Ureter (tissue), 1 donor: ENCODE measurements at places on chromosomes 7 and 10.

GRCh38 chr7:100127866-100128636 lies 1.3 kb downstream of the MBLAC1 start:
- no peak for DNase-seq

GRCh38 chr7:27122077-27122910 lies 8.3 kb downstream of the HOXA4 start:
- no peak for DNase-seq

- DNase-seq, result no peak
These were observed 58.5 kb downstream of the GATA3 start for GRCh38 chr10:8112942-8113442.

DNA sequence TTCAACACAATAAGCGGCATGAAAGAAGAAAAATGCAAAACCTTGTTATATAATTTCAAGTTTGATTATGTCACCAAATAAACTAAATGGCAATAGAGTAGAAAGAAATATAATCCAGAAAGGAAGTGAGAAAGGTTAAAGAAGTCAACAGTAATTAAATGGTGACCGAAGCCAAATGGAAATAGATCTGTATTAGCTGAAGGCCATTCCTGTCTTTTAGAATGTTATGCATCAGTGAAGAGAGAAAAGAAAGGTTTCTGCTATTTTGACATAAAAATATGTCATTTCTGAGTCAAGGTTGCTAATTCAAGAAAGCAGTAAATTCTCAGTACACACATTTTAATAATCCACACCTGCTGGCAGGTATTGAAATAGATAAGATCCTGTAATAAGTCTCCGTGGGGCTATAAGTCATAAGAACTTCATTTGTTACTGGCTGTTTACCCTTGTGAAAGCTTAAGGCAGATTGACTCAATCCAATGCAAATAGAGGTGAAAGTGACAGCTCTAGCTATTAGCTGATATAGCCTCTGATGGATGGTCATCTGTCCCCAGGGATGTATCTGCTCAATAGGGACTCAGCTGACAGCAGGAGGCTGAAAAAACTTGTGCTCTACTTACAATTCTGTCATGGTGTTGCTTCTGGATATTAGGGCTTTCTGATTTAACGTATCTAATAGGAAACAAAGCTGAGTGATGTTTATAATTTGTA lies 152.1 kb downstream of the FZD1 start:
- DNase-seq, result no peak

- DNase-seq, result no peak
These were observed 2.2 kb upstream of the UFSP1 start for GRCh38 chr7:100891568-100892247.

GRCh38 chr10:124384172-124384571 lies 34.6 kb downstream of the OAT start:
- DNase-seq, result no peak

- no peak for DNase-seq
These were observed 30.7 kb downstream of the MBL2 start for GRCh38 chr10:52741851-52742250.

- no peak for DNase-seq
These were observed 8.8 kb downstream of the NOS3 start for GRCh38 chr7:150999497-151000230.

DNA sequence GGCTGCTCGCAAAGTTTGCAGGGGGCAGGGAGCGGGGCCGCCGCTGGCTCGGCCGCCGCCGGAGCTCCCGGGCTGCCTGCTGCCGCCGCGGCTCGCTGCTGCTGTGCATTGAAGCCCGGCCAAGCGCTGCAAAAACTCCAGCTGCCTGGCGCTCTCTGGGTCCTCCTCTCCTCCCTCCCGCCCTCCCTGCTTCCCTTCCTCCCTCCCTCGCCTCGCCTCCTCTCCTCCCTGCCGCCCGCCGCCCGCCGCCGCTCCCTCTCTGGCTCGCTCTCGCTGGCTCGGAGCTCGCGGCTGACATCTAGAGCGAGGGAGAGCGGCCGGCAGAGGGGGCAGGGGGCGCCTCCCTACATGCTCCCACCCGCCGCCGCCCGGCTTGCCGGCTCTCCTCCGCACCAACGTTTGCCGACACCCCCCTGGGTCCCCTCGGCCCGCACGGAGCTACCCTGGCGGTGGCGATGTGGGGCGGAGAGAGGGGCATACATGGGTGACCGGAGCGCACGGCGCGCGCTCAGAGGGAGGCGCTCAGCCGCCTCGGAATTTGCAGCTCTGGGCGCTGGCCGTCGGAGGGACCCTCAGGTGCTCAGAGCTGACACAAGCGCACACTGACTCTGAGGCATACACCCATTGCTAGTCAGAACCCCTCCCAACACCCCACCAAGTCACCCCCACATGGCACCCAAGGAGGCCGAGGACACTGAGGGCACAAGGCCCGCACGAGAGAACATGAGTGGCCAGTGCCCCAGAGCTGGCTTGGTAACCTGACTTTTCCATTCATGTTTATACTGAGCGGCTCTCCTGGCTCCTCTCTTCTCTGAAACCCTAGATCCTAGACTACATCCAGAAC lies 1.2 kb upstream of the PLXNA4 start:
- DNase-seq, result peak; percentile 74

DNA sequence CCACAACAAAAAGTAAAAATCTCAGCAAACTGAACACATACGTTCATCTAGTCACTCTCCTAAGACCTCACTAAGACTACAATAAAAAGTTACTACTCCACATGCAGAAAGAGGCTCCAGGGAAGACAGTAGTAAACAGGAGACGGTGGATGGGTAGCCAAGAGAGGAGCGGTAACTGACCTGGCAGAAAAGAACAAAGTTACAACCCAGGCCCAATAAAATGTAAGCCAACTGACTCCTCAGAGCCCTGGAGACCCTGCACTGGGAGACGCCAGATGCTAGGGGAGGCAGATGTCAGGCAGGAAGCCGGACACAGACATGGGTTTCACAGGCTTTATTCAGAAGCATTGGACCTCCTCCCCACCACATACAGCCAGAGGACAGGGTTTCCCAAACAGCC lies 181.1 kb upstream of the NFE2L3 start:
- DNase-seq, result no peak

DNA sequence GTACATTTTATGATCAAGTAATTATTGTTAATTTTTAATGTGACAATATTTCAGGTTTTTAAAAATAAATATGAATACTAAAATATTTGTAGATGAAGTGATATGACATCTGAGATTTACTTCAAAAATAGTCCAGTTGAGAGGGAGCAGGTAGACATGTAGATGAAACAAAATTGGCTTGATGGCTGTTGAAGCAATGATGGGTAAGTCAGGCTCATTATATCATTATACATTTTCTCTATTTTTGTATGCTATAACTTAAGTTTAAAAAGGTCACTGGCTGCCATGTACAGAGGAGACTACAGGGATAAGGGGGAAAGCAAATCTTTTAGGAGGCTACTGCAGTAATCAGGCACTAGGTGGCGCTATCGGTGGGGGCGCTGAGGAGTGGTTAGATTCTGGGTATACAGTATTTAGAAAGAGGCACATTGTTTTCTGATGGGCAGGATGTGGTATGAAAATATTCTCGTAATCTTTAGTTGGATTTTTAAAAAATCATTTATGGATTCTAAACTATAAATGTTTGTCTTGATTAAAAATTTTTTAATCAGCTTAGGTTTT lies 189.8 kb upstream of the IMMP2L start:
- DNase-seq, result no peak

DNA sequence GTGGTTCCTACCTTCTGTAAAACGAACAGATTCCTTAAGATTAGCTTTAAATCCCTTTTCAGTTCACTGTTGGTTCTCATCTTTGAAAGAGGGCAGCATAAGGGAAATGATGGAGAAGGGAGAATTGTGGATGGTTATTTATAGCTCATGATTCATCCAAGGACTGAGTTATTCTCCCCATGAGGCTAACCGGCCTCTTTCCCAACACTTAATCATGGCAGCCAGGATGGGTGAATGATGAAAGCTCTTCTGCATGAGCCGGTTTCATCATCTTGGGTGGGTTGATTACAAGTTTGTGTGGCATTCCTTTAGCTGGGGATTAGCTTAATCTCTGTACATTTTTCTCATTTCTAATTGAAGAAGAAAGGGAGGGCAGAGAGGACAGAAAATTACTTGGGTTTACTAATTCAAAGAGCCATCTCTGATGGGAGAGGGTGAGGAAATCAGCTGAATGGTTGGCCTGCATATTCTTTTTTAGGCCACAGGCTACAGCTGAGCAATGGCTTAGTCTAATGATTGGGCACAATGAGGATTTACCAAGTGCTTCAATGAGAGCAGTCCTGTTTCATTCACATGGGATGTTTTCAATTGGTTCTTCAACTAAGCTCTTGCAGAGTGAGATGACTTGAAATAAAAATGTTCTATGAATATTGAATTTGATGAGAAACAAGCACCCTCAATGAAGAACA lies 250.0 kb downstream of the BMPER start:
- no peak for DNase-seq

GRCh38 chr7:122014697-122015096 lies 129.4 kb downstream of the AASS start:
- DNase-seq, result no peak

GRCh38 chr7:158849768-158850544 lies 6.4 kb upstream of the DYNC2I1 start:
- DNase-seq, result peak; percentile 58

DNA sequence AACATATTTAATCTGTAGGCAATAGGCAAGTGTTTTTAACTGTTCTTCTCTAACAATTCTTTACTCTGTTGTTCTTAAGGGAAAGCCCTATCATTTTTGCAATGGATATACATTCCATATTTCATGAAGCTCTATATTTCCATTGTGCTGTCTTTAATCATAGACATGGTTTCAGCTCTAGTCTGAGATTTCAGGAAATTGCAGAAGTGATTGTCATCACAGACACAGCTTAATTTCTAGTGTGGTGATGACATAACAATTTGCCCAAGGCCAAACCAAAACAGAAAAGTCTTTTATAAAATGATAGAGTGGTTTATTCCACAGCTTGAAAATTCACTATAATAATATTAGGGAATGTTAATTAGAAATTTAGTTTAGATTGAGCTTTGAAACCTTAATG lies 494.1 kb upstream of the SEMA3A start:
- DNase-seq, result no peak

- DNase-seq, result no peak
These were observed 140.4 kb downstream of the PIP4K2A start for GRCh38 chr10:22573820-22574569.

GRCh38 chr10:24958091-24958720 lies 5.8 kb upstream of the PRTFDC1 start:
- no peak for DNase-seq

DNA sequence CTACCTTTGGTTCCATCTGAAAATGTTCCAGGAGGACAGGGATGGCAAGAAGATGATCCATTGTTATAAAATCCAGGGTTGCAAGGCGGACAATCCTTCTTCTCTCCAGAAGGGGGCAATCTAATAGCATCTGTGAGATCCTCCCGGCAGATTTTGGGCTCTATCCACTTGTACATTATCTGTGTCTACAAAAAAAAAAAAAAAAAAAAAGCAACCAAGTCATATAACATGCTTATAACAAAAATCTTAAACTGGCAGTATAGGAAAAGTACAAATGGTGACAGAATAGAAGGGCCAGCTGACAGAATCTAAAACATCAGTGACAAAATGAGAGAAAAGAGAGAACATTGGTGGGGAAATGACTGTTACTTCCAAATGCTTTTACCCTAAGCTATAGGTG lies 132.7 kb downstream of the ELAPOR2 start:
- no peak for DNase-seq

- no peak for DNase-seq
These were observed 105.4 kb upstream of the FAM133B start for GRCh38 chr7:92695308-92696261.

GRCh38 chr7:50270531-50271018 lies 33.9 kb upstream of the IKZF1 start:
- DNase-seq, result no peak

DNA sequence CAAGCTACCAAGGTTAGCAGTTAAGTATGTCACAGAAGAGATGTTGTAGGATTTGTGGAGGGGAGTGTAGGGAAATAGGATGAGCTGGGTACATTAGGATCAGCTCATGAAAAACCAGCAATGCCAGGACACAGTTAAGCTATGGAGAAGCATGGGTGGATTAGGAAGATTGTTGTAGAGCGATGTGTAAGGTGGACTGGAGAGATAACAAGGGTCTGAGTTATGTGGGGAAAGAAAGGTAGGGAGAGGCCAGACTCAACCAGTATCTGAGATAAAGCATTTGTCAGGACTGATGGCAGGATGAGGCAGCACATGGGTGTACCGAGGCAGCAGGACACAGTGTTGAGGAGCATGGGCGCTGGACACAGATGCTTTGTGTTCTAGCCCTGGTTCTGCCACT lies 85.4 kb upstream of the PRR15 start:
- no peak for DNase-seq

GRCh38 chr10:78319371-78319770 lies 285.7 kb downstream of the RPS24 start:
- DNase-seq, result no peak

- no peak for DNase-seq
These were observed 70.9 kb upstream of the CHST15 start for GRCh38 chr10:124164264-124164663.

- no peak for DNase-seq
These were observed 609.0 kb upstream of the DPP6 start for GRCh38 chr7:153443032-153443701.

DNA sequence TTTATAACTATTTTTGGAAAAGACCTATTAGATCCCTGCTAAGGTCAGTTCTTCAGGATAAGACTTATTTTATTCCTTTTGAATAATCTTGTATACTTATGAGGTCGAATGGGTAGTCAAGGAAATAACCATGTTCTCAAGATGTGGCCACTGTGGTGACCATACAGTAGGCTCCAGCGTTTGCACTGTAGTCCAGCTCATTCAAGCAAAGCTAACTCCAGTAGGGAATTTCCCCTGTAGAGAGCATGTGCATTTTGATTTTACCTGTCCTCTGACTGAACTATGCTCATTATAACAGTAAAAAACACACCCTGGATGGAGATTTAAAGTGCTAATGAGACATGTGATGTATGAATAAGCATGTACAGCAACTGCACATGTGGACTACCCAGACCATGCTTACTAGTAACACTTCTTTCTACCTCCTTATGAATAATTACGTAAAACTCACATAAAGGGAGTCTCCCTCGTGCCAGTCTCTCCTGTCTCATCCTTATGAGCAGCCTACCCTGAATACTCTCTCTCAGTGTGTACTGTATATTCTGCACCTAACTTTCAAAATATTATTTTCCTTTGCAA lies 32.4 kb upstream of the SEMA3E start:
- DNase-seq, result no peak

- DNase-seq, result no peak
These were observed 24.4 kb downstream of the TRUB1 start for GRCh38 chr10:114962441-114962840.

DNA sequence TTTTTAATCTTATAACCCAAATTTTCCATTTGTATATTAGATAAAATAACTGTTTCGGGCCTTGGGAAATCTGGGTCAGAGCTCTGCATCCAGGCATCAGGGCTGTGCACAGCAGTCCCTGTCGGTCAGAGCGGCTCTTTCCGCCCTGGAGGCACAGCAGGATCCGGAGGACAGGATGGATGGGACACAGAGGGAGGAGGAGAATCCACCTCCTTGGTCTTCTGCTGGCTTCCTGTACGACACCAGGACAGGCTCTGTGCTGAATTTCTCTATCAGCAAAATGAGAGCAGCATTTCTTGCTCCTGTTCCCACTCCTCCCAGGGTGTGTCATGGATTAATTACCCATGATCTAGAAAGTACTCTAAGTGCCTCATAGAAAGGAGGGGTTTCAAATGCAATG lies 254.9 kb downstream of the SKAP2 start:
- no peak for DNase-seq

- DNase-seq, result no peak
These were observed 153.5 kb downstream of the NSUN6 start for GRCh38 chr10:18497806-18498369.

- DNase-seq, result no peak
These were observed 85.2 kb downstream of the PPP1R17 start for GRCh38 chr7:31772211-31772610.

- no peak for DNase-seq
These were observed 34.1 kb downstream of the SEM1 start for GRCh38 chr7:96675548-96675947.
